ENCODE measurements at places on chromosomes 4 and X.

GRCh38 chr4:117768610-117769009, 265.7 kb upstream of the NDST3 start:
- DNase-seq: no peak

DNA sequence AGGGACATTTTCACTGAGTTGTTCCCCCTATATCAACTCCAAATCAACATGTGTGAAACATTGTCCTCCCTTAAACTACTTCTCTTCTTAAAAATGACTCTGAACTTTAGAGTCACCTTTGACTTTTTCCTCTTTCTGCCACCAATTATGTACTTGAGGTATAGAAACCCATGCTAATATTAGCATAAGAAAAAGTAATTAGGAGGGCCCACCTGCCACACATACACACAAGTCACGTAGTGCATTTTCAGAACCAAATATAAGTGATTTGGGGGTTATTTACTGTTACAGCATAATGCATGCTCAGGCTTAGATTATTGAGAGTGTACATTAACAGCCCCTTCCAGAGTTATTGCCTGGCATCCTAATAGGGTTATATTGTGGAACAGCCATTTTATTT, 432.7 kb downstream of the ZIC3 start:
- no peak for DNase-seq

DNA sequence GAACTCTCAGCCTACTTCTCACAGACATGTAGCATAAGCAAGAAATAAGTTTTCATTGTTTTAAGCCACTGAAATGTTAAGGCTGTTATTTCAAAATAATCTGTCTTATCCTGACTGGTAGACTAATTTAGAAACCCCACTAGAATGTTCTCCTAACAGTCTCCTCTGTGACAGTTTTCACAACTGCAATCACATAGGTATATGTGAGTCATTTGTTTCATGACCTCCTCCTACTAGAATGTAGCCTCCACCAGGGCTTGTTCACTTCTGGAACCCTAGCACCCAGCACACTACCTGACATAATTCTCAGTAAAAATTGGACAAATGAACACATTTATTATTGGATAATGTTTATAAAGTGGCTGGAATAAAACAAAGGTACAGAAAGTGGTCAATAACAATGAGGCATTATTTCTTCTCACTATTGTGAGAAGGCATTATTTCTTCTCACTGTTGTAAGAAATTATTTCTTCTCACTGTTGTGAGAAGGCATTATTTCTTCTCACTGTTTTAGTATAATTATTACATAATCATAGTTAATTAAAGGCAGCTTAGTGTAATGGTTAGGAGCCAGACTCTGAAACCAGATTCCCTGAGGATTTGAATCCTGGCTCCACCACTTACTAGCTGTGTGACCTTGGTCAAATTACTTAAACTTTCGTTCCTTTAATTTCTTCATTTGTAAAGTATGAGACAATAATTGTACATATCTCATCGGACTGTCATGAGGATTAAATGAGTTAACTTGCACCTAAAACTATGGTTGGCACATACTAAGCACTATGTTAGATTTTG, 251.5 kb downstream of the RASL11B start:
- no peak for DNase-seq

- no peak for DNase-seq
These were observed 8.8 kb downstream of the ADAM29 start for GRCh38 chr4:174926958-174927357.

DNA sequence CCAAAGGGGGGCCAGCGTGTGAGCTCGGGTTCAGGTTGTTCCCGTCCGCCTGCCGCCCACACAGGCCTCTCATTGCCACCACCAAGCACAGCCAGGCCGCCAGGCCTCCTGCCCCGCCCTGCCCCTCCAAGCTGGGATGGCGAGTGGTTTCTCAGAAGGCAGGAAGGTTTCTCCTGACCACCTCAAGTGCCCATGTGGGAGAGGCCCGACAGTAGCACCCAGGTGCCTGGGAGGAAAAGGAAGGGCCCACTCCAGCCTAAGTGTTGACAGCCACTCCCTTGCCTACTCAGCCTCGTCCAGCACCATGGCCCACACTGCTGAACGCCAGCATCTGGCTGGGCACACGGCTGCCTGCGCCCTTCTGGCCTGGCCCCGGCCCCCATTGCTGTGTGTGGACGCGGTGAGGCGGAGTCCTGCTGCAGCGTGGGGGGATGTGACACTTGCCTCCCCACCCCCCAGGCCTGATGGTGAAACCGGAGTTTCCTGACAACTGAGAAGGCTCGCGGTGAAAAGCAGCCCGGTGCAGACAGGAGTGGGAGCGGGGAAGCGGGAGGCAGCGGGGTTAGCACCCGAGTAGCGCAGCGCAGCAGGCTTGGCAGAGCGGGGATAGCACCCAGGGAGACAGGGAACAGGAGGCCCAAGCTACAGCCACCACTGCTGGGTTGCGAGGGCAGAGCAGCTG, 19.2 kb downstream of the FLNA start:
- no peak for DNase-seq

DNA sequence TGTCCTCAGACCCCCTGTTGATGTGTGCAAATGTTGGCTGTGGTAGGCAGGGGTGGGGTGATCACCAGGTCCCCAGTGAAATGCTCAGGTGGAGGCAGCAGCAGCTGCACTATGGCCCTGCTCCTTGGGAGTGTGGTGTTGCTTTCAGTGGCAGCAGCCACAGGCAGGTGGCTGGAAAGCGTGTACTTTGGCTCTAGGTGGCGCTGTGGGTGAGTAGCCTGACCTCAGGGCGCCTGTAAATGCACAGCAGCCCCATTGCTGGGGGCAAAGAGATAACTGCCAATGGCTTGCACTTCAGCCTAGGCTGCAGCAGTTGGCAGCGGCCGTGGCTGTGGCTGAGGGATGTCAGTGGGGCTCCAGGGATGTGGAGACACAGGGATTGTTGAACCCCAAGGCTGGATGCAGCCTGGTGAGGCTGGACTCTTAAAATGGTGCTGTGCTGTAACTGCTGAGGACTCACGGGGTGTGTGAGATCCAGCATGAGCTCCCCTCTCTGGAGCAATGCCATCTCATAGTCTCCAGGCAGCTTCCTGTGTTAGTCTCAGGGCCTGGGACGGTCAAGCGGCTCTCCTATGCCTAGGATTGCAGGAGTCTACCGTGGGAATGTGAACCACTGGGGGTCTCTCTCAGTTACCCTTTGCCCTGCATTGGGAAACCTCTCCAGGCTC, 421.7 kb upstream of the HTR2C start:
- DNase-seq: no peak

GRCh38 chr4:185202984-185203485, 765 bp downstream of the CFAP97 start:
- no peak for DNase-seq

DNA sequence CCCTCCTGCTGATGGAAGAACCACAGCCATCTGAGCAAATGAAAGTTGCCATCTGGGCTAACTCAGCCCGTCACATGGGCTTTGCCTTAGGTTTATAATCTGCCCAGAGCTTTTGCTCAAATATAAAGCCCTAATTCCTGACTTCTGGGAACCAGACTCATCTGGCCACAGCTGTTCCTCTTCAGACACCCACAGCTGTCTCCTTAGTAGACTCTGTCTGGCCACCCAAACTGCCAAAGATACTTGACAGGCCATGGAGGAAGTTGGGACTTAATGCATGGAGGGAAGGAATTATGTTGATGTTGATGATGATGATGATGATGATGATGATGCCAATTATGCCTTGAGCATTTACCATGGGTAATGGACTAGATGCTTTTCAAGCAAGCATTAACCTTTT, 8.0 kb downstream of the LGI2 start:
- no peak for DNase-seq

DNA sequence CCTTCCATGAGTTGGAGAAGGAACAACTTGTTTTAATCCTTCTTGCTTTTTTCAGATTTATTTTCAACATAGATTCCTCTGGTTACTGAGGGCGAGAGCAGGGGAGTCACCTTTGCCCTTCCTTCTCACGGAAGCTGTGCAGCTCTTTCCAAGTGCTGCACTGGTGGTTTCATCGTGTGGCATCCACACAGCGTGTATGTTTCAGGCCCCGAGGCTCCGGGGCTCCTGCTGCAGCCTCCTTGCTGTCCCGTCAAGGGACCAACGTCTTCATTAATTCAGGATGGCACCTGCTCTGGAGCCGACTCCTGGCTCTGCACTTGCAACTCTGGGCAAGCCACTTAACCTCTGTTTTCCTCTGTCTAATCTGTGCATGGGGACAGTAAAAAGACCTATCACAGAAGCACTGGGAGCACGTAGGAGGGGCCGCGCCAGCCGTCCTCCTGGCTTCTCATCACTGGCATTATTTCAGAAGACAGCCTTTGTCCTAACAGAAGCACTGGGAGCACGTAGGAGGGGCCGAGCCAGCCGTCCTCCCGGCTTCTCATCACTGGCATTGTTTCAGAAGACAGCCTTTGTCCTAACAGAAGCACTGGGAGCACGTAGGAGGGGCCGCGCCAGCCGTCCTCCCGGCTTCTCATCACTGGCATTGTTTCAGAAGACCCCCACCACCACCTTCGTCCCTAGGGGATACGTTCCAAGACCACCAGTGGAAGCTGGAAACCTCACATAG, 117.8 kb upstream of the NKX1-1 start:
- no peak for DNase-seq

DNA sequence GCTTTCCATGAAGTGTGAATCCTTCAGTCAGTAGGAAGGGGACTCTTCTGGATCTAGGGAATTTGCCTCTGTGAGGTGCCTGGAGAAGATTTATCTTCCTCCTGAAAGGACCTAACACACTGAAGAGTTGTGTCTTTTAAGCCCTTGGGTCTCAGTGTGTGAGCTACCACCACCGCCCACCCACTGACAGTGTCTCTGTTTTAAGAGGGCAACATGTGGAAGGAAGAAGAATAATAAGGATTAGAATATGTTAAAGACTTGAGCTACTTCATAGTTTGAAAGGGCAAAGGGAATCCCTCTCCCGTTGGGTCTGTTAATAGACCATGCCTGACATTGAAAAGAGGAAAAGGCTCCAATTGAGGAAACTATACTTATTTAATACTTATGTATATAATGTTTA, 64.3 kb upstream of the TLR2 start:
- no peak for DNase-seq

- DNase-seq: peak; percentile 31
These were observed 124.2 kb downstream of the NFKB1 start for GRCh38 chr4:102625232-102625930.

DNA sequence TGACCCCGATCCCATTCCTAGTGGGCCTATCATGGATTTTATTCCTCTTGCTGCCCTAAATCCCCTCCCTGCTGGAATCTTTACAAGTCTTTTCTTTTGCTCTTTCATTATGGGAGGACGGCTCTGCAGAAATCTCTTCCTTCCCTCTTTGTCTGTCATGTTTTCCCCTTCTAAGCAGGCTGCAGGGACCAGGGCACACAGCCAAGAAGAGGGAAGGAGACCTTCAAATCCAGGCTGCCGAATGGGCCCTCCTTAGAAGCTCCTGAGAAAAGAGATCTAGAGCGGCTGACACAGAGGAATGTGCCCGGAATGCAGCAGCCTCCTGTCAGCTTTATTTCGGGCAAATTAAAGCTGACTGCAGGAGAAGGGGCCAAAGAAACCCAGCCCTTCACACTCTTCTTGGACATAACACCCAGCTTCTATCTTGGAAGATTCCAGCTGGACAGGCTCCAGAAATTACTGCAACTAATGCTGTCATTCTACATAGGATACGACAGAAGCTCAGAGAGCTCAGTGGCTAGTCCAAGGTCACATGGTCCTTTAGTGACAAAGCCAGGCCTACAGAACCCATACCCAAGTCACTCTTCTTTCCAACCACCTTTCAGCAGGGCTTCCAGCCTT, 187.8 kb upstream of the NHS start:
- DNase-seq: peak; percentile 28

DNA sequence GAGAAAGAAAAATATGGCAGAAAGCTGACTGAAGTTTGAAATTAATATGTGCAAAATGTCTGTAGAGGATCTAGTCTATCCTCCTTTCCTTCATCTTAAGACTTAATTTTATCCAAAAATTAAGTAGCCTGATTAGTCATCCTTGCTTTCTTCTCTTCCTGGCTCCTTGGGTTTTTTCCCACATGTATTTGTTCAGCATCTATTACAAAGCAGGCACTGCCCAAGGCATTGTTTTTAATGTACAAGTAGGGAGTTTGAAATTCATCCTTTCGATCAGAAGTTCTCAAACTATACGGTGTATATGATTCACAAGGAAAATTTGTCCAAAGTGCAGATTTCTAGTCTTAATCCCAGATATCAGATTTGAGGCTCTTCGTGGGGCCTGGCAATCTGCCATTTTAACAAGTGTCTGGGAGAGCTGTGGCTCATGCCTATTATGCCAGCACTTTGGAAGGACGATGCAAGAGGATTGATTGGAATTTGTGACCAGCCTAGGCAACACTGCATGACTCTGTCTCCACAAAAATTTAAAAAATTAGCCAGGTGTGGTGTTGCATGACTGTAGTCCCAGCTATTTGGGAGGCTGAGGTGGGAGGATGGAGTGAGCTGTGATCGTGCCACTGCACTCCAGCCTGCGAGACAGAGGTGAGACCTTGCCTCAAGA, 19.4 kb upstream of the YTHDC1 start:
- DNase-seq: no peak

GRCh38 chr4:181523973-181524372, 719.2 kb upstream of the TENM3 start:
- DNase-seq: no peak

DNA sequence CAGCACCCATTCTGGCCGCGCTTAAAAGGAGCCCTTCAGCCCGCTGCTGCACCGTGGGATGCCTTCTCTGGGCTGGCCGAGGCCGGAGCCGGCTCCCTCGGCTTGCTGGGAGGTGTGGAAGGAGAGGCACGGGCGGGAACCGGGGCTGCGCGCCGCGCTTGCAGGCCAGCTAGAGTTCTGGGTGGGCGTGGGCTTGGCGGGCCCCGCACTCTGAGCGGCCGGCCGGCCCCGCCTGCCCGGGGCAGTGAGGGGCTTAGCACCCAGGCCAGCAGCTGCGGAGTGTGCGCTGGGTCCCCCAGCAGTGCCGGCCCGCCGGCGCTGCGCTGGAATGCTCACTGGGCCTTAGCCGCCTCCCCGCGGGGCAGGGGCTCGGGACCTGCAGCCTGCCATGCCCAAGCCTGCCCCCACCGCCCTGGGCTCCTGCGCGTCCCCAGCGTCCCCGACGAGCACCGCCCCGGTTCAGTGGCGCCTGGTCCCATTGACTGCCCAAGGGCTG, 111.3 kb downstream of the PCDH18 start:
- DNase-seq: no peak

GRCh38 chrX:34371754-34372153, 239.6 kb upstream of the FAM47A start:
- no peak for DNase-seq

All from femur (tissue), 1 donor.